ENCODE measurements at places on chromosomes 2 and 18.

GRCh38 chr2:65103013-65103715, 26.7 kb downstream of the RAB1A start:
- peaks cover 70% of the 10 kb centered on the region for H3K36me3 ChIP-seq
- no peak for DNase-seq
- peaks cover 5% of the 10 kb centered on the region for H3K4me1 ChIP-seq
- no peaks in the 10 kb centered on the region for H3K27me3 ChIP-seq
- no peak overlapping the region for H3K4me3 ChIP-seq

- H3K36me3 ChIP-seq: no peaks in the 10 kb centered on the region
- H3K27me3 ChIP-seq: peaks cover 3% of the 10 kb centered on the region
- no peak overlapping the region for H3K27ac ChIP-seq
- no peak for DNase-seq
These were observed 119.5 kb upstream of the SALL3 start for GRCh38 chr18:78860117-78860516.

DNA sequence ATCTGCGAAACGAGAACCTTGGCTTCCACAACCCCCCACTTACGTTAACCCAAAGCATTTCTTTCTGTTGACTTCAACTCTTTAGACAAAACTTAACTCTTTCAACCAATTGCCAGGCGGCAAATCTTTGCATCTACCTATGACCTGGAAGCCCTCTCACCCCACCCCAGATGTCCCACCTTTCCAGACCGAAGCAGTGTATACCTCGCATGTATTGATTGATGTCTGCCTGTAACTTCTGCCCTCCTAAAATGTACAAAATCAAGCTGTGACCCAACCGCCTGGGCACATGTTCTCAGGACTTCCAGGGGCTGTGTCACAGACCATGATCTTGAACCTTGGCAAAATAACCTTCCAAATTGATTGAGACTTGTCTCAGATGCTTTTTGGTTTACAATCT, 12.3 kb downstream of the AQP12B start:
- DNase-seq: no peak
- no peaks in the 10 kb centered on the region for H3K36me3 ChIP-seq
- H3K27ac ChIP-seq: no peak overlapping the region
- H3K4me3 ChIP-seq: no peak overlapping the region

DNA sequence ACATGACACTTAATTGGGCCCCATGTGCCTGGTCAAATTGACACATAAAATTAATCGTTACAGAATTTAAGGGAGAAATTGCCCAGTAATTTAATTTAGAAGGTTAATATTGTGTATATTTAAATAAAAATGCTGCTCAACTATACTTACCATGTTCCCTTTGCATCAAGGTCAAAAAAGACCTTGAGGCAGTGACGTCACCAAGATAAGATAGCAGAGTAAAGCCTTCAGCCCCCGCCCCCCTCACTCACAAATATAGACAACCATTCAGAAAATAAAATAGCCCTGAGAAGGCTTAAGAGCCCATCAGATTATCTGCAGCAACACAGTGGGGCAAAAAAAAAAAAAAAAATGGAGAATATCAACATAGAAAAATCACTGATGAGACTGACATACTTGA, 785.7 kb downstream of the CCDC85A start:
- no peaks in the 10 kb centered on the region for H3K36me3 ChIP-seq
- no peak for DNase-seq
- H3K4me3 ChIP-seq: no peak overlapping the region
- H3K27me3 ChIP-seq: no peaks in the 10 kb centered on the region
- H3K27ac ChIP-seq: no peak overlapping the region

GRCh38 chr2:939936-940601, 10.6 kb upstream of the SNTG2 start:
- H3K36me3 ChIP-seq: no peaks in the 10 kb centered on the region
- no peak overlapping the region for H3K4me3 ChIP-seq
- DNase-seq: no peak
- no peak overlapping the region for H3K27ac ChIP-seq
- H3K27me3 ChIP-seq: no peaks in the 10 kb centered on the region

DNA sequence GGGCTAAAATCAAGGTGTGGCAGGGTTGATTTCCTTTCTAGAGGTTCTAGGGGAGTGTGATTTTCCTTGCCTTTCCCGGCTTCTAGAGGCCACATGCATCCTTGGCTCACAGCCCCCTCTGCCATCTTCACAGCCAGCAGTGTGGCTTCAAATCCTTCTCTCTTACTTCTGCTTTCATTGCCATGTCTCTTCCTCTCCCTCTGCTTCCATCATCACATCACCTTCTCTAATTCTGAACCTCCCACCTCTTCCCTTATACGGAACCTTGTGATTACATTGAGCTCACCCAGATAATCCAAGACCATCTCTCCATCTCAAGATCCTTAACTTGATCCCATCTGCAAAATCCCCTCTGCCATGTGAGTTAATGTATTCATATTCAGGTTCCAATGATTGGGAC, 56.2 kb upstream of the RMDN2 start:
- H3K27me3 ChIP-seq: no peaks in the 10 kb centered on the region
- no peaks in the 10 kb centered on the region for H3K36me3 ChIP-seq
- no peak overlapping the region for H3K27ac ChIP-seq
- no peak for DNase-seq
- no peak overlapping the region for H3K4me3 ChIP-seq
- peaks cover 14% of the 10 kb centered on the region for H3K4me1 ChIP-seq

- DNase-seq: no peak
- H3K36me3 ChIP-seq: no peaks in the 10 kb centered on the region
- no peak within 1 kb of the TSS for H3K27ac ChIP-seq
- H3K4me1 ChIP-seq: no peaks in the 10 kb centered on the region
- peak within 1 kb of the TSS; percentile 33 for H3K4me3 ChIP-seq
These were observed at the start of gene GPR55 for GRCh38 chr2:230924470-230925341. Gene GPR55 (minus strand): TSS chr2:230925242. CDS start chr2:230910962, 14,280 bp downstream.

GRCh38 chr2:239831001-239831731, 194.0 kb downstream of the NDUFA10 start:
- peaks cover 19% of the 10 kb centered on the region for H3K27me3 ChIP-seq
- no peak overlapping the region for H3K27ac ChIP-seq
- DNase-seq: no peak

DNA sequence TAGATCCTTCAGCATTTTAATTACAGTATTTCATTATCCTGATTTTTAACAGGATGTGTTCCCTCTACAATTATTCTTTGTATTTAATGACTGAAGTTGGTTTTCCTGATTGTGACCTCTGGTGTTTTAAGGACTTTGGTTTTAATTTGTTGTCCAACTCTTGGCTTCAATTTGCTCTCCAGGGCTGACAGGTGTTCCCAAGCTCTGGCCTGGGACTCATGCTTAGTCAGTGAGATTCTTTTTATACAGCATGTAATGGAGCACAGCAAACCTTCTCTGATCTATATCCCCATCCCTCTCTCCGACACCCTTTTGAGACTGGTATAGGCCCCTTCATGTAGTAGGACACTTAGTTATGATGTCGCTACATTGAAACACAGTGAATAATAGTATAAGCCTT, 896.3 kb downstream of the TSN start:
- DNase-seq: no peak
- H3K27ac ChIP-seq: no peak overlapping the region
- no peaks in the 10 kb centered on the region for H3K36me3 ChIP-seq
- no peak overlapping the region for H3K4me3 ChIP-seq
- no peaks in the 10 kb centered on the region for H3K27me3 ChIP-seq
- H3K4me1 ChIP-seq: no peaks in the 10 kb centered on the region

- no peak for DNase-seq
- H3K4me3 ChIP-seq: no peak overlapping the region
- H3K4me1 ChIP-seq: peaks cover 17% of the 10 kb centered on the region
These were observed 6.0 kb upstream of the OTX1 start for GRCh38 chr2:63044362-63045327.

- no peaks in the 10 kb centered on the region for H3K27me3 ChIP-seq
- DNase-seq: no peak
- no peak overlapping the region for H3K4me3 ChIP-seq
- H3K4me1 ChIP-seq: no peaks in the 10 kb centered on the region
- H3K36me3 ChIP-seq: no peaks in the 10 kb centered on the region
These were observed 336.2 kb downstream of the ZEB2 start for GRCh38 chr2:144183727-144184126.

GRCh38 chr2:213087040-213087439, 64.4 kb downstream of the IKZF2 start:
- peaks cover 2% of the 10 kb centered on the region for H3K4me1 ChIP-seq
- no peak overlapping the region for H3K4me3 ChIP-seq
- peak overlapping the region; percentile 16 for H3K27ac ChIP-seq
- no peaks in the 10 kb centered on the region for H3K36me3 ChIP-seq
- no peaks in the 10 kb centered on the region for H3K27me3 ChIP-seq
